ENCODE measurements at places on chromosomes 2 and 18.

DNA sequence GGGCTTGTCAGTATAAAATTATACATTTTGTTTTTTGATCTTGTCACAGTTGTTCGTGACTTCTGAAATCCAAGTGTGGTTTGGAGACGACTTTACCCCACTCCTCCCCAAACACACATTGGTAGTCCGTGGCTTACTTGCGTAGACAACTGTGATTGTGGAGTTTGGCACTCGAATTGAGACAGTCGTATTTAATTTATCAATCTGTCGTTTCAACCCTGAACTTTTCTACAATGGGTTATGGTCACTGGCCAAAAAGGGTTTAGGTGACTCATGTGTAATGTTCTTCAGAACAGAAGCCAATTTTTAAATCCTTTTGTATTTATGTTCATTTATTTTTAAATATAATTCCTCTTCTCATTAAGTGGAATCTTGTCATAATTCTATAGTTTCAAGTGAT is 129.9 kb downstream of the SPTBN1 start:
- DNase-seq, result no peak

DNA sequence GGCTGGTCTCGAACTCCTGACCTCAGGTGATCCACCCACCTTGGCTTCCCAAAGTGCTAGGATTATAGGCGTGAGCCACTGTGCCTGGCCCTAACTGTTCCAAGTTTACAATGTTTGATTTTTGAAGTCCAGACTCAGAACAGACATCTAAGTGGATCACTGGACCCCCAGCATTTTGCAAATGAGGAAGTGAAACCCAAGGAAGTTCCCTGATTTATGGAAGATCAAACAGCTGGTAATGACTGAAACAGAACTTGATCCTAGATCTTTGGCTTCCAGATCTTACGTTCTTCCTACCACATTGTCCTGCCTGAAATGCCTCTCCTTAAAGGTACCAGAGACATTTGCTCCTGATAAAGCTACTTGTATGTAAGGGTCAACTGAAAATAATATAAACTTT is 58.3 kb upstream of the NCOA1 start:
- no peak for DNase-seq

DNA sequence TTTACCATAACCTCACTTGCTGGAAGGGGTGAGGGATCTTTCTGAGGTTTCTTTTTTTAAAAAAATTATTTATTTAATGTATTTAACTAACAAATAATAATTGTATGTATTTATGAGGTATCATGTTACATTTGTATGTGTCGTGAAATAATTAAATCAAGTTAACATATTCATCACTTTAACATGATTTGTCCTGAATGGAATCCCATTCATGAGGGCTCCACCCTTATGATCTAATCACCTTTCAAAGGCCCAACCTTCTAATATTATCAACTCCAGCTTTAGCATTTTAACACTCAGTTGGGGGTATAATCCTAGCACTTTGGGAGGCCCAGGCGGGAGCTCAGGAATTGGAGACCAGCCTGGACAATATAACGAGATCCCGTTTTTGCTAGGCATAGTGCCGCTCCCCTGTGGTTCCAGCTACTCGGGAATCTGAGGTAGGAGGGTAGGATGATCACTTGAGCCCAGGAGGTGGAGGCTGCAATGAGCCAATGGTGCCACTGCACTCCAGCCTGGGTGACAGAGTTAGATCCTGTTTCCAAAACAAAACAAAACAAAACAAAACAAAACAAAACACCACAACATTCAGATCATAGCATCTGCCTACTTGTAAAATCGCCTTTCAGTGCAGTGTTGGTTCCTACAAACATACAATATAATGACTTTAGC is 1.1 kb upstream of the TAF4B start:
- no peak for DNase-seq

DNA sequence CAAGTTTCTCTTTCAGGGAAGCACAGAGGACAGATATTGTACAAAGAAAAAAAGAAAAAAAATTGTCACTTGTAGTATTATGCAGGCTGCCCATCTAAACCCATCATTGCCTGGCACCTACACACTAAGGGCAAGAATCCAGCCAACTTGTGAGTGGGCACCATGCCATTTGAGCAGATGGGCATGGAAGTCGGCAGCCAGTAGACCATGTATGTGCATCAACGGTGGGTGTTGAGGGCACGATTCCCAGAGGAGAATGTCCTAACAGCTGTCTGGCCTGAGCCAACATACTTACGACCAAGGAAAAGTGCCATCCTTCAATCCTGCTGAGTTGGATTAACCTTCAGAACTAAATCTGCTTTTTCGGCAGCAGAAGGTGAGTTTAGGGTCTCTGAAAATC is 63.9 kb downstream of the ARHGAP15 start:
- no peak for DNase-seq

DNA sequence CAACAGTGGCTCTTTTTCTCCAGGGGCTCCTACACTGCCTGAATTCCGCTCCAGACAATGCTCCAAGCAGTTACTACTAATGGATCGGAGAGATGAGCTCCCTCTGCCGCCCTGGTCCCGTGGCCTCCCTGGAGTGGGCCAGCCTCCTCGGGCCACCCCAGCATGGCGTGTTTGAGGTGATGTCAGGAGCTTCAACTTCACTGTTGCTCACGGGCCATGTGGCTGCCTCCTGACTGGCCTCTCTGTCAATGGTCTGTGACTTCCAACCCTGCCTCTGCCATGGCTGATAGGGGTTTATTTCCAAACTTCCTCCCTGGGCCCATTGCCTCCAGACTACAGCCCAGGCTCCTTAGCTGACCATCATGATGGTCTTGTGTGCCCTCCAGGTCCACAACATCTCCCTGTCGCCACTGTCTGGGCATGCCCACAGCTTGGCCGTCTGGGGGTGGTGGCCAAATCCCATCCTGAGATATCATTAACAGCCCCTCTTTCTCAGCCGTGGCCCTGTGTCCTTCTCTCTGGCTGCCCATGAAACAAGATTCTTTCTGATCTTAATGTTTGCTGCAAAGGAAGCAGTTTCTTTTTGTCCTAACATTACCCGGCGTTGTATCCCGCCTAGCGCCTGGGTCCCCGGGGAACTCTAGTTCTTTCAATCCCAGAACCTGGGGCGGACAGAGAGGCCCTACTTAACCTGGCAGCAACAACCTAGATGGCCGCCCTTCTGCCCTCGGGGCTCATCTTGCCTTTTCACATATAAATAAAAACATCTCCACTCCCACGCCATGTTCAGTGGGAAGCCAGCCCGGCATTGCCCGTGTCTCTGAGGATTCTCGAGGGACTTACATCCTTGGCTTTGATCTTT is 38.1 kb downstream of the ATOH8 start:
- no peak for DNase-seq

GRCh38 chr18:41753826-41754225 is 201.2 kb upstream of the PIK3C3 start:
- no peak for DNase-seq

DNA sequence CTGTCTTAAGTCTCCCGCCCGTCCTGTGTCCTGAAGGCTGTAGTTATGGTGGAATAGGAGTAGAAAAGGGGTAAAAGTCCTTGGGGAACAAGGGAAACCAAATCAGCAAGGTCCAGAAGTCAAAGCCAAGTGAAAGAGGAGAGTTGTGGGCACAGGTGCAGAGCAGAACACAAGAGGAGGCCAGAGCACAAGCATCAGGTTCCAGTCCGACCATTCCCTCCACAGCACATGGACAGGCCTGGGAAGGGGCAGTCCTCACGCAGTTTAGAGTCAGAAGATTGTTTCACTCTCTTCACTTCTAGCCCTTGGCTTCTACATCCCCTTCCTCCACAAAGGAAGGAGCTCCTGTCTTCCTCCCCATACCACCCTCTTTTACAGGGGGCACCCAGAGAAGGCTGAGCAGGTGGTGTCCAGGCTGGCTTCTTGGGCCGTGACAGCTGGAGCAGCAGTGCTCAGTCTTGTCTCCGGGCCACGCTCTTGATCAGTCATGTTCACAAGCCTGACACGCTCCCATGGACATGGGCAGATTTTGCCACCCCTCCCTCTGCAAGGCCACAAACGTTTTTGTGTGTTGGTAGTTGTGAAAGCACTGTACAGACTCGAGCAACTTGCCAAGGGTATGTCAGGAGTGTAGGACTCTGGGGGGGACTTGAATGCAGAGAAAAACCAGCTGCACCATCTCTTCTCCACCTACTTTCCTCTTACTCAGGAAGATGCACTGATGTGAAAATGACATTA is 138.5 kb upstream of the DAPL1 start:
- no peak for DNase-seq

DNA sequence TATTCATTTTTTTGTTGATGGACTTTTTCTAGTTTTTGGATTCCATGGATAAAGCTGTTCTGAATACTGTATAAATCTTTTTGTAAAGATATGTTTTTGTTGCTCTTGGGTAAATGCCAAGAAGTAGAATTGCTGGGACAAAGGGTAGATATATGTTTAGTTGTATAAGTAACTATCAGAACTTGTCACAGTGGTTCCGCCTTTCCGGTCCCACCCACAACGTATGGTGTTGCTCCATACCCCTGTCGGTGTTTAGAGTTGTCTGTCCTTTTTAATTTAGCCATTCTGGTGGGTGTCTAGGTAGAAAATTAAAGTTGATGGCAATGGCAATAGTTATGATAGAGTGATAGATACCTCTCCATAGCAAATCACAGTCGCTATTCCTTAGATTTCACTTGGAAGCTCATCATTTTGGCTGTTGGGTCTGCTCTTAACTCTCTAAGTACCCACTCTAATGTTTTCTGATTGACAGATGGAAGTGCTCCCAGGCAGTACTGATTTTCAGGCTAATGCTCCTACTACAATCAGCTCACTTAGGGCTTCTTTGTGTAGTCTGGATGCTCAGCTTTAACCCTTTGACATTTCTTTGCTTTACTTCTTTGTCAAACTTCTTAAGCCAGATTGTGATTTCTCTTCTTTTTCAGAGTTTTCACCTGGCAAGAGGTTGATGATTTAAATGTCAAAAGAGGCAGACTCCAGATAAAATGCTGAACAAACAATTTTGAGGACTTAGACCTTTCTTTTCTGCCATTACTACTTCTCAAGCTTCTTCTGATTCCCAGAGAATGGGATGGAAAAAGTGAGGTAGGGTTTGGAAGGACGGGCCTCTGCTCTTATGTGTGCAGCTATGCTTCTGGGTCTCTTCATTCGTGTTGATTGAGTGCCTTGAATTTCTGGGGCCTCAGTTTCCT is 156.4 kb downstream of the AQP4 start:
- no peak for DNase-seq

DNA sequence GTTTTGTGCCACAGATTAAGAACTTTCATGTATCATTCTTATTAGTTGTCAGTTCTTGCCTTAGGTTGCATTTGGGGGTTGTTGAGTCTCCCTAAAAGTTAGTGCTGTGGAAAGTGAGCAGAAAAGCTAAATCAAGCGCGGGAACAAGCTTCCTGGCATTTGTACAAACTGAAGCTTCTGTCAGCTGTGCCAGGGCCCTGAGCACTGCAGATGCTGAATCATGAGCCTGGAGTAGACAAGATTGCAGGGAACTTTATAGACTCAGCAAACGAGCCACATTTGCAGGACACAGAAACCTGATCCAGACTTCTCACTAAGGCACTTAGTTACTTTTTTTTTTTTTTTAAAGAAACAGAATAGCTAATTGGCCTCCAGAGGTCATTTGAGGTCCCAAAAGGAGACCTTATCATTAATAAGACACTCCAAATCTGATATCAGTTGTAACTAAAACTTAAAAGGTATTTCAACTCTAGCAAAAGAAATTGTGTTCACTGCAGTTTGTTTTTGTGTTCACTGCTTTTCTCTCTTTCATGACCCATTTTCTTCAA is 88.7 kb downstream of the ADAM23 start:
- no peak for DNase-seq

- DNase-seq, result no peak
Observed at GRCh38 chr18:6294148-6294784, 120.4 kb downstream of the L3MBTL4 start.

DNA sequence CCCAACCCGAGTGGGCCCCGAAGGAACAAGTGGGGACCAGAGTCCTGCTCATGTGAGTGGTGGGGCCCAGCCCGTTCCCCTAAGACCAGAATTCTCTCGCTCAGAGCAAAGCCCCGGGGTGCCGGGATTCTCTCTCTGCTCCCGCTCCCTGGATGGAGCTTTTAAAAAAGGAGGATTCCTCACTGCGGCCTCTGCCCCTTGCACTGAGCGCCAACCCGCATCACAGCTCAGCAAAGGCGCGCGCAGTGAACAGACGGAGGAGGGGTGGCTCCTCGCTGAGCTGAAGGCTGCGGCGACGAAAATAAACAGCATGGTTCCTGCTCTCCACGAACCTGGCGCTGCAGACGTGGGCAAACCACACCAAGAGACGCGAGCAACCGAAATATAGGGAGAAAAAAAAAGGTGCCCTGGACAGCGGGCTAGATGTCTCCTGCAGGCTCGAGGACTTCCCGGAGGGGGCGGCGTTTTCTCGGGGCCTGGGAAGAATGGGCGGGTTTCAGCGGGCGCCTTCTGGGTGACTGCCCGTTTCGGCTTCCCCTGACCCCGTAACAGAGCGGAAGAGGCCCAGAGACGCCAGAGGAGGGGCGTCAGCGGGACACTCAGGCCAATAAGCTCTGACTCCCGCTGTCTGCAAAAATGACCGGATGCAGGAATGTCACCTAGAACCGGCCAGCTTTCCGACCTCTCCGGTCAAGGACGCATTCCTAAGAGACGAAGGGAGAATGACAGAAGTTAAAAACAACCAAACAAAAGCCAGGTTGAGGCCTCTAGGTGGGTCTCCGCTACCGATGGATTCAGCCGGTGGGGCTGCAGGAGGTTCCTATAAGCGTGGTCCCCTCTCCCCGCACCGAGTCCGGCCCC is 819 bp upstream of the KLF11 start:
- DNase-seq, result no peak

DNA sequence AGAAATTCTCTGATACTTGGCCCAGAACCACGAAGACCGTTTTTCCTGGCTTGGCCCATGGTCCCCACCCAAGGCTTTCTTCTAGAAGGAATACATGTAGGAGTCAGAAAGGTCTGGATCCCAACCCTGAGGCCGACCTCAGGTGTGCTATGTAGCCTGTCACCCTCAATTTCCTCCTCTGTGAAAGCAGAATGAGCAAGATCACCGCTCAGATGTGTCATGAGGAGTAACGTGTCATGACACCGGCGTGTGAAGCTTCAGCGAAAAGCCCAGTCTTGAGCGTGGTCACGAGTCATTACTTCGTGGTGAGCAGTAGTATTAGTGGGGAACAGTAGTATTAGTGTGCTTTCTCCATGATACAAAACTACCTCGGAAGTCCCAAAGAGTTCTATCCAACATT is 103.4 kb downstream of the ALPK2 start:
- DNase-seq, result no peak

GRCh38 chr2:54409752-54410151 is 46.4 kb upstream of the SPTBN1 start:
- DNase-seq, result no peak

- DNase-seq, result no peak
Observed at GRCh38 chr2:183149489-183149888, 25.2 kb downstream of the NUP35 start.

DNA sequence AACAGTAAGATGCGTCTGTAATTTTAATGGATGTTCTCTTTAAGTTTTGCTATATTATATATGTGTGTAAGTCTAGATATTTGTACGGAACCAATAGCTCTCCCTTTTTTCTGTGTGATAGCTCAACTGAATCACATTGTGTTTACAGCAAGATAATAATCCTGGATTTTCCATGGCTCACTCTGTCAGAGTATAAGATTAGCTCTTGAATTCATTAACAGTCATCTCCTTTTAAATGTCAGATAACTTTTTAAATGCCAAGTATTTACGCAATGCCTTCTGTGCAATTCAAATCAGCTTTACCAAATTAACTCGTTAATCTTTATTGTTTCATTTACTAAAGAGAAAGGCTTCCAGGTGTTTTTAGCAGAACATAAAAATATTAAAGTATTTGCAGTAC is 76.9 kb downstream of the KIAA2012 start:
- DNase-seq, result no peak

GRCh38 chr18:64201781-64202180 is 52.9 kb upstream of the LINC00305 start:
- DNase-seq, result no peak

- DNase-seq, result no peak
Observed at GRCh38 chr2:131519466-131519865, 8.2 kb upstream of the CCDC74A start.

All from stimulated activated effector memory CD8-positive, alpha-beta T cell treated with anti-CD3 and anti-CD28 coated beads, Interleukin-12 subunit alpha, Interleukin-12 subunit beta, amount 100 ng/mL, for 72 hours (primary cell).